Stimulated activated CD4-positive, alpha-beta T cell treated with anti-CD3 and anti-CD28 coated beads, Interleukin-1b, Interleukin-23, amount 100 ng/mL, for 1 hour (primary cell): ENCODE measurements at places on chromosomes 11 and 22.

GRCh38 chr11:111715142-111715816 lies 50.9 kb downstream of the PPP2R1B start:
- DNase-seq, result no peak

DNA sequence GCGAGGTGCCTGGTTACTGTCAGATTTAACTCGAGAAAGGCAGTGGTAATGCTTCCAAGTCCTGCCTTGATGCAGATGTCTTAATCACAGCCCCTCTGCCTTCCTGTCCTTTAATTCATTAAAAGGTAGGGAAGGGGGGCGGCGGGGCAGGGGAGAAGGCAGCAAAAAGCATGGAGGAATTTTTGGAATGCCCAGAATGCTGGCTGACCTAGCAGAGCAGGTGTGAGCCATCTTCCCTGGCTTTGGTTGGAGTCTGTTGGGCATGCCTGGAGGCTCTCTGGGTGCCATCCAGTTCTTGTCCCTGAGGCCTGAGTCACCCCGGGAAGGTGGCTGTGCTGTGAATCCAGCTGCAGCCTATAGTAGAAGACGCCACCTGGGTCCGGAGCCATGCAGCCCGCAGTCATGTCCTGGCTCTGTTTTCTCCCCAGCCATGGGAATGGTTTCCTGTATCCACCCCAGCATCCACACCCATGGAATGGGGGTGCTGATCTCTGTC lies 15.6 kb downstream of the KIAA1671 start:
- DNase-seq, result no peak

DNA sequence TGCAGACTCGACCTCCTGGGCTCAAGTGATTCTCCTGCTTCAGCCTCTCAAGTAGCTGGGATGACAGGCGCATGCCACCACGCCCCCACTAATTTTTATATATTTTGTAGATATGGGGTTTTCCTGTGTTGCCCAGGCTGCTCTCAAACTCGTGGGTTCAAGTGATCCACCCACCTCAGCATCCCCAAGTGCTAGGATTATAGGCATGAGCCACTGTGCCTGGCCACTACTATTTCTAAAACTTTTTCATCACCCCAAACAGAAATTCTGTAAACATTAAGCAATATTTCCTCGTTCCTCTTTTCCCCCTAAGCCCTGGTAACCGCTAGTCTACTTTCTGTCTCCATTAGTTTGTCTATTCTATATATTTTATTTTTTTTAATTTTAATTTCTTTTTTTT lies 9.0 kb upstream of the ATG16L2 start:
- DNase-seq, result no peak

- no peak for DNase-seq
These were observed 96.4 kb upstream of the BIRC3 start for GRCh38 chr11:102220728-102221467.

DNA sequence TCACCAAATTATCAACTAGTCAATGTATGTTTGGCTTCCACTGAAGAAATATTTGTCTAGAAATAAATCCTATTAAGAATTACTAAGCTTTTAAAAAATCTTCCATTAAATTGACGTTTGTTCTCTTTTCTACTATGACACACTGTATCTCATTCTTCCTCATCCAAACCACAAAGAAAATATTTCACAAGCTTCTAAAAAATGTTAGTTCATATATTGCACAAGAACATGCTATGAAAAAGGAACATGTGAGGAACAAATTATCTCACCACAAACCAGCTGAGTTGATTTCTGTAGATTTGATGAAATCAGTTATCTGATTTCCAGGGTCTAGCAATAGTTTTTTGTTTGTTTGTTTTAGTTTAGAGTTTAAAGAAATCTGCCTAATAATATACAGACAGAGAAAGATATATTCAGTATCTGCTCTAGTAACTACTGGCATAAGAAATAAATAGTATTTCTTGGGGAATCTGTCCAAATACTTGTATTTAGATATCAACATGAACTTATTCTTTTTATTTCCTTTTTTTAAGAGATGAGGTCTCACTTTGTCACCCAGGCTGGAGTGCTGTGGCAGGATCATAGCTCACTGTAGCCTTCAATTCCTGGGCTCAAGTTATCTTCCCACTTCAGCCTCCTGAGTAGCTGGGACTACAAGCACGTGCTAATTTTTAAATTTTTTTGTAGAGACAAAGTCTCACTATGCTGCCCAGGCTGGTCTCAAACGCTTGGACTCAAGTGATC lies 161.7 kb downstream of the ATG16L2 start:
- no peak for DNase-seq

DNA sequence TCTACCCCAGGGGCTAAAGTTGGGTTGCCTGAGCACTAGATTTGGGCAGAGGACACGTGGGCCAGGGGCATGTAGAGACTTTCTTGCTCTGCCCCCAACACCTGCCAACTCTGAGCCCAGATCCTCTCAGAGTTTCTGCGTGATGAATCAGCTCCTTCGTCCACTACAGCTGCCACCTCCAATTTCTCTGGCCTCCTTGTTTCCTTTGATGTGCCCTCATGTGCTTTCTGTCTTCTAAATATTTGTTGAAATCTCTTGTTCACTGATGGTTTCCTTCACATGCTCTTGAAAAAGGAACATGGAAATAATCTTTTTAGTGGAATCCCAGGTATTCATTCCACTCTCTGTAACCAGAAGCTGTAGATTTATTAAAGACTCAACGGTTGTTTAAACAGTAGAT lies 8.0 kb downstream of the IZUMO1R start:
- no peak for DNase-seq

GRCh38 chr22:50542416-50542927 lies 3.2 kb upstream of the KLHDC7B start:
- DNase-seq, result no peak

DNA sequence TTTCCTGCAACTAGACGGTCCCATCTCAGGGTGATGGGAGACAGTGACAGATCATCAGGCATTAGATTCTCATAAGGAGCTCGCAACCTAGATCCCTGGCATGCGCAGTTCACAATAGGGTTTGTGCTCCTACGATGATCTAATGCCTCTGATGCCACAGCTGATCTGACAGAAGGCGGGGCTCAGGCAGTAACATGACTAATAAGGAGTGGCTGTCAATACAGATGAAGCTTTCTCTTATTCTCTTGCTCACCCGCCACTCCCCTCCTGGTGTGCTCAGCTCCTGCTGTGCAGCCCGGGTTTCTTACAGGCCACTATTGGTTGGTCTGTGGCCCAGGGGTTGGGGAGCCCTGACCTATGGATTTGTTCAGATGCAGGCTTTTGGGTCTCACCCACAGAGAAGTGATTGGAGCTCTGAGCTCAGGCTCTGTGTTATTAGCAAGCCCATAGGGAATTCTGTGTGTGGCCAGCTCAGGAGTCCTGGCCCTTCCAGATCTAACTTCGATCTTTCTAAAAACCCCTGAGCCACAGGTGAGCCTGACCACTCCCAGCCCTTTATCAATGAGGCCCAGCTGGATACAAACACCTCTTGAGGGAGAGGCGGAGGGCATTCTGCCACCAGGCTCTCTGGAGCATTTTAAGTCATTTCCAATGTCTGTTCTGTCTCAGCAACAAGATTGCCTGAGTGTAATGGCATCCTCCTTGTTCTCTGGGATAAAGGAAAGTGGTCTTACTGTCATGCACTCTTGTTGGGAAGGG lies 351.8 kb downstream of the BUD13 start:
- DNase-seq, result no peak

- no peak for DNase-seq
These were observed 73.2 kb upstream of the PRR5 start for GRCh38 chr22:44628835-44629234.

- DNase-seq, result peak; percentile 4
These were observed 97.3 kb upstream of the AKIP1 start for GRCh38 chr11:8813658-8814057.

DNA sequence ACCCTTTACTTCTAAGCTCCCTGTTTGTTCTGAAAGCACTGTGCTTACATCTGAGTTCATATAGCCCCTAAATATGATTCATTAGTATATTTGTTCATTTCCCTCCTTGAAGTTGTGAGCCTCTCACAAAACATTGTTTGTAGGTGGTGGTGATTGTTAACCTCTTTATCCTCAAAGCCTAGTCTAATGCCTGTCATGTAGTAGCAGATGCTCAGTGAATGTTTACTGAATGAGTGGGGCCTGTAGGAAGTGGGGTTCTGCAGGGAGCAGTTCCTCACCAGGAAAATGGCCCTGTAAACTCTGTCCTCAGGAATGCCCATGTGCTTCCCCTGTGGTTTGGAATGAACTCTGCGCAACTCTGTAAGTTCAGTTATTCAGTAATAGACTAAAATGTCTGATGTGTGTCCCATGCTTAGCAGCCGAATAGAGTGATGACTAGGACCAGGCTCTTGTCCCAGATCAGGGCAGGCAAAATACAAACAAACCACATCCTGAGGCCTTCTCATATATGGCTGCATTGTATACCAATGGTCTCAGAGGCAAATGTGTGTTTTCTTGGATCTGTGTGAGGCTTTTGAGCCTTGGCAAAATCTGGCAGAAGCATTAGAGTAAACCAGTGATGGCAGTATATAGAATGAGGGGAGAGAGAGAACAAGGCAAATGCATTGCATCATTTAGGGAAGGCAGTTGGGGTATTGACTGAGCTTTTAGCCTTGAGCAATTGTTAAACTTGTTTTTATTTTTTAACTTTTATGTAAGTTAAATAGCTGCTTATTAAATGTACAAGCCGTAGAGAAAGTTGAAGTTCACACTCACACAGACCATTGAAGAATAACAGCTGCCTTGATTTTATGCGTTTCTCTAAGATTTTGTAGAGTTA lies 91.4 kb upstream of the BIRC3 start:
- no peak for DNase-seq

- DNase-seq, result no peak
These were observed 158.9 kb downstream of the MYO18B start for GRCh38 chr22:25900880-25901279.

- no peak for DNase-seq
These were observed 43.9 kb downstream of the SGSM3 start for GRCh38 chr22:40414311-40414710.

DNA sequence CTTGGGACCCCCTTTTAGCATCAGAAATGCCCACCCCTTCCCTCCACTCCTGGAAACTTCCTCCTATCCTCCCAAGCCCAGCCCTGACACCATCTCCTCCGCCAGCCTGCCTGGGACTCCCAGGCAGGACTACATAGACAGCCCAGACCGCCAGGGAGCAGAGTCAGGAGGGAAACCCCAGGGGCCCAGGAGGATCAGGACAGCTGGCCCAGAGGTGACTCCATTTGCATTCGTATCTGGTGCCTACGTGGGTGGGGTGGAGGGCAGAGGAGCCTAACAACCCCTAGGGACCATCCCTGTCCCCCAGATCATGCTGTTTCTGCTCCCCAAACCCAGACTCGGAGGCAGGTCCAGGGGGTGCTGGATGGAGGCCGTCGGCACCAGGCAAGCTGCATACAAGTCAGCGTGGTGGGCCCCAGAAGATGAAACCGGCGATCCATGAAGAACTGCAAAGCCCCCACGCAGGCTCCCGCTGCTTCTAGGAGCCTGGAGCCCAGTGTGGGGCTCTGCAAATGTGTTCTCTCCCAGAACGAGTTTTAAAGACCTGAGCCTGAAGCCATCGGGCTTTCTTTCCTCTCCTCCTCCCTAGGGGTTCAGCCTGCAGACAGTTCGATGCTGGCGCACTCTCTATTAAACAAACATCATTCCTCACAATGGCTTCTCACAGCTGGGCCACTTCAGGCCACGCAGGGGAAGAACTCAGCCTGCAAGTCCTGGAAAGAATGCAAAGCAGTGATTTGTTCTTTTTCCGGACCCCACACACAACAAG lies 1506.8 kb downstream of the BRD1 start:
- no peak for DNase-seq

DNA sequence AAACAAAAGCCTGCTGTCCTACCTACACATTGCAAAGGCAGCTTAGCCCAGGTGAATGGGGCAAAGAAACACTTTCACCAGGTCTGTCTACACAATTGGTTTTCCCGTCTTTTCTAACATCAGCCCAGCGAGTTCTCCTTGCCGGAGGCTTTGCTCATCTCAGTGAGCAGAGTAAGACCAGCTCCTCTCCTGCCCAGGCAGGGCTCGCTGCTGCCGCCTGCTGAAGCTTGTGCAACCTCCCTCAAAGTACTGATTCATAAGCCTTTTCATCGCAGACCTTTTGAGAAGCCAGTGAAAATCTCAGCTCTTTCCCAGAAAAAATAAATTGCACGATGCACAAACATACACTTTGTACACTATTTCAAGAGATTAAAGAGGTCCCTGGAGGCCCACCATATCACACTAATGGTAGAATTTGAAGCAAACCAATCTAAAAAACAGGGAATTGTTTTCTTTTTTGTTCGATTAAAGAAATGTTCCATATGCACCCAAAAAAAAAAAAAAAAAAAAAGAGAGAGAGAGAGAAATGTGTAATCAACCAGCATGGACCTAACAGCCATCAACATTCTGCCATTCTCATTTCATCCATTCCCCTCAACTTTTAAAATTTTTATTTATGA lies 328.1 kb upstream of the MPPED2 start:
- no peak for DNase-seq

- DNase-seq, result no peak
These were observed 99.1 kb upstream of the CHRM4 start for GRCh38 chr11:46490666-46491065.

- no peak for DNase-seq
These were observed 2.1 kb downstream of the EHD1 start for GRCh38 chr11:64876229-64876750.

- no peak for DNase-seq
These were observed 870.1 kb downstream of the JRKL start for GRCh38 chr11:97259884-97260283.

- no peak for DNase-seq
These were observed 84.3 kb upstream of the TMEM45B start for GRCh38 chr11:129731316-129731715.

GRCh38 chr11:66131937-66132632 lies 62.0 kb downstream of the PACS1 start:
- DNase-seq, result no peak

GRCh38 chr11:9017773-9018172 lies 14.0 kb upstream of the NRIP3 start:
- no peak for DNase-seq

- no peak for DNase-seq
These were observed 39.8 kb upstream of the TLCD5 start for GRCh38 chr11:120285256-120285655.

GRCh38 chr22:23116506-23117263 lies 25.1 kb downstream of the RSPH14 start:
- no peak for DNase-seq

DNA sequence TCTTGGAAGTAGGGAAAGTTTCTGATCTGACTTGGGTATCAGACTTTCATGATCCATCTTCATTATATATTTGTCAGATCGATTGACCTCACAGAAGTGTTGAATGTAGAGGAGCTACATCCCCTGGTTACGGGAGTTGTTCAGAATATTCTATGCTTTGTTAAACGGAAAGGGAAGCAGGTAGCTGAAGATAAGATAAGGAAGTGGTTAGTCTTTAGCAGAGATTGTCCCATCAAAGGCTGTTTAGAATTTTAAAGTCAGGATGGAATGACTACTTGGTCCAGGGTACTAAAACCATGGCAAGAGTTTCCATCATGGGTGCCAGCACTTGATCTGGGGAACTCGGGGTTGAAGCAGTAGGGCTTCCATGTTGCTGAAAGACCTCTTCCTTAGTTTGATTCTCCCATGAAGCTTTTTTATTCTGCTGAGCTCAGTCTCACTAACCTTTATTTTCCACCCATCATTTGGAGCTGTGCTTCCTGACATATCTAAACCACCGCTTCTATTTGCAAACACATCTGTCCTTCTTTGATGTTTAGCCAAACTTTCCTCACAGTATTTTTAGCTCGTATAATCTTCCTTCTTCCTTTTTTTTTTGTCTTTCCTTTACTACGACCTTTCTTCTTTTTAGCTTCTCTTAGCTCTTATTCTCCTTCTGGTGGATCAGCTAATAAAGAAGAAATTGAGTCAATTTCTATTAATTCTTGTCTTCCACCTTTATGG lies 4.0 kb upstream of the C22orf31 start:
- no peak for DNase-seq

GRCh38 chr11:67345247-67345919 lies 8.0 kb downstream of the POLD4 start:
- no peak for DNase-seq

GRCh38 chr11:398826-399225 lies 4.8 kb downstream of the PKP3 start:
- no peak for DNase-seq
